ENCODE measurements at places on chromosomes 3 and 15. TPM values are rescaled to one million over a fixed set of nuclear protein-coding genes. Genes with fewer than 3 reads are reported as not detected.

The CHRFAM7A gene
- 0.26 TPM for total RNA-seq

GRCh38 chr3:142095841-142096240, 53.5 kb downstream of the TFDP2 start:
- no peak overlapping the region for H3K27ac ChIP-seq
- no peaks in the 10 kb centered on the region for H3K27me3 ChIP-seq
- no peaks in the 10 kb centered on the region for H3K4me1 ChIP-seq
- DNase-seq, result no peak
- no peak overlapping the region for H3K4me3 ChIP-seq

The C3orf80 gene
- 0.26 TPM for total RNA-seq

The FGF7 gene
- total RNA-seq, result 488 TPM

The DCUN1D1 gene
- total RNA-seq, result 26.6 TPM

The UACA gene
- 107 TPM for total RNA-seq

- DNase-seq, result no peak
- H3K36me3 ChIP-seq, result no peaks in the 10 kb centered on the region
- no peak overlapping the region for H3K4me3 ChIP-seq
- H3K27ac ChIP-seq, result peak overlapping the region; percentile 77
These were observed 102.1 kb upstream of the ETV5 start for GRCh38 chr3:186210852-186211500.

The SLC38A3 gene
- total RNA-seq, result not detected

DNA sequence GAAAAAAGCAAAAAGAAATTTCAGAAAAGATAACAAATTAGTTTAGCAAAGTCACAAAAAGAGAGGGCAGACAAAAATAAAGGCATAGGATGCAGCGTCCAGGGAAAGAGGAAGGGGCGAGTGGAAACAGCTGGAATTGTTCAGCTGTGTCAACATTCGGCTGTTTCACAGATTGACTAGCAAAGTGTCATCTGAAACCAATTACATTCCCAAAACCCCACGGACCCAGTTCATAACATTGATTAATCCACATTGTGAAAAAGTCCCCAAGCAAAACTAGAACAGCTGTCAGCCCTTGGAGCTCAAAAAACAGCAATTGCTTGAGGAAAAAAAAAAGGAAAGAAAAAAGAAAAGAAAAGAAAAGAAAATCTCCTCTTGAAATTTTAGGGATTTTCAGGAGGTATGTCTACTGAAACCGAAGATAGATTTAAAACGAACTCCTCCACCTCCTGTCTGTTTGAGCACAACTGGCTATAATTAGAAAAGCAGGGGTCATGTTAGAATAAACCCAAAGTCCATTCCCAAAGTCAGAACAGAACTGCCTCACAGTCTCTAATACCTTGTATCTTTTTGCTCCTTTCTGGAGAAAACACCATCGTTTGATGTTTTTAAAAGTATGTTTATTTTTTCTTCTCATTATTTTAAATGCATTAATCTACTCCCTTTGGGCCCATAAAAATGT, 159.6 kb downstream of the RORA start:
- no peaks in the 10 kb centered on the region for H3K27me3 ChIP-seq
- no peak for DNase-seq
- H3K36me3 ChIP-seq, result no peaks in the 10 kb centered on the region
- H3K4me1 ChIP-seq, result no peaks in the 10 kb centered on the region
- no peak overlapping the region for H3K27ac ChIP-seq

DNA sequence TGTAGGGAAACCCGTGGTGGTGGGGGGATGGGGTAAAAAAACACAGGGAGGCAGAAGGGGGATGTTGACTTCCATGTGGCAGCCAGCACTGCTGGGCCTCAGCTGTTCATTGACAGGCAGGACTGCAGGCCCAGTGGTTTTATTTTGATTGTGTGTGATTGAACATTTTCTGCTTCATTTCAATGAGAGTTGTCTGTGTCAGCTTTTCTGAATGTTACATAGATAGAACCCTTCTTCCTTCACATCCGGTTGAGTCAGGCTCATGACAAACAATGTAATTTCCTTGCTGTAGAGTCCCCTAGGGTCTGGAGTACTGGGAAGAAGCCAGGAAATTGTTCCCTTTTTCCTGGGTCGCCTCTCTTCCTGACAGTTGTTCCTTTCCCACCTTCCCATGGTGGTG, 8.2 kb upstream of the RPP25 start:
- no peak overlapping the region for H3K4me3 ChIP-seq
- DNase-seq, result no peak
- peaks cover 2% of the 10 kb centered on the region for H3K27me3 ChIP-seq

The SYNM gene
- total RNA-seq, result 8.6 TPM

The GNAT1 gene
- not detected for total RNA-seq

The GOLGA8S gene
- total RNA-seq, result under 0.01 TPM

The PLA2G4E gene
- total RNA-seq, result not detected

DNA sequence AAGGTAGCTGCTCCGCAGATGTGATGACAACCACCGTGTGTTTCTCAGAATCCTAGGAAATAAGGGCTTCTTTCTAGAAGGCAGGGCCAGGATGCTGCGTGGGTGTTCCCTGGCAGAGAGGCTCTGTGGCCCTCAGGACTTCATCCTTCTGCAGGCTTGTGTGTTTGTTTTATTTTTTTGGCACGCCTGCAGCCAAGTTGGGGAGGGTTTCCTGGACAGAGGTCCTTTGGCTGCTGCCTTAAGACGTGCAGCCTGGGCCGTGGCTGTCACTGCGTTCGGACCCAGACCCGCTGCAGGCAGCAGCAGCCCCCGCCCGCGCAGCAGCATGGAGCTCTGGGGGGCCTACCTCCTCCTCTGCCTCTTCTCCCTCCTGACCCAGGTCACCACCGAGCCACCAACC, at the start of gene CLEC3B:
TSS of gene CLEC3B (plus strand) at position 266 of the 400 bp plus-strand sequence. CDS start at position 326, 60 bp downstream.
- H3K4me3 ChIP-seq, result peak within 1 kb of the TSS; percentile 42
- no peaks in the 10 kb centered on the region for H3K36me3 ChIP-seq
- H3K27ac ChIP-seq, result peak within 1 kb of the TSS; percentile 67
- no peaks in the 10 kb centered on the region for H3K27me3 ChIP-seq
- peak; percentile 69 for DNase-seq

DNA sequence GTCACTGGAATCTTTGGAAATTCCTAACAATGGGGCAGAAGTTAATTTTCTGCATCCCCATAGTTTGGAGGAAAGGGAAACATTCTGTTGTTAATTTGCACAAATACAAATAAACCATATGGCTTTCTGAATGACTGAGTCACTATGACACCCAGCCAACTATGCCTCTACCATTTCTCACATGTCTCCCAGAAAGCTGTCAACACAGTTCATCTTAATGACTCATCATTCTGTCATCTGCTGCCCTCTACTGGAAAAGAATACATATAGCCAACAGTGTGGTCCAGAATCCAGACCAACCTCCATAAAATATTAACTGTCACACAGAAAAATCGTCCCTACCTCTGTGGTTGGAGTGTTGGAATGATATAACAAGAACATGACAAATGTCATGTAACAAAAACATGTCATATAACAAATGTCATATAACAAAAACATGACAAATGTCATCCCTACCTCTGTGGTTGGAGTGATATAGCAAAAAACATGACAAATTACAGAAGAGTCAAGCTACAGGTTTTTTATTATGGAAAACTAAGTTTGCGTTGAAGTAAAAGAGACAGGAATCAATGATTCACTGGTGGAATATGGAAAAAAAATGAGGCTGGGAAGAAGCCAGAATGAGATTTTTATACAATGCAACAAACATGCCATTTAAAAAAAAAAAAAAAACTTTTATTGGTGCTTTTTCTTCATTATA, 47.7 kb upstream of the GYG1 start:
- no peaks in the 10 kb centered on the region for H3K27me3 ChIP-seq
- H3K27ac ChIP-seq, result no peak overlapping the region
- H3K36me3 ChIP-seq, result no peaks in the 10 kb centered on the region
- no peak overlapping the region for H3K4me3 ChIP-seq
- DNase-seq, result peak; percentile 91

- no peaks in the 10 kb centered on the region for H3K4me1 ChIP-seq
- no peak for DNase-seq
- no peaks in the 10 kb centered on the region for H3K36me3 ChIP-seq
- H3K27me3 ChIP-seq, result no peaks in the 10 kb centered on the region
These were observed 804.2 kb upstream of the NECTIN3 start for GRCh38 chr3:110267304-110267845.

GRCh38 chr3:186259612-186260383, 102.2 kb downstream of the DGKG start:
- H3K27ac ChIP-seq, result no peak overlapping the region
- peak; percentile 54 for DNase-seq
- H3K4me3 ChIP-seq, result no peak overlapping the region

DNA sequence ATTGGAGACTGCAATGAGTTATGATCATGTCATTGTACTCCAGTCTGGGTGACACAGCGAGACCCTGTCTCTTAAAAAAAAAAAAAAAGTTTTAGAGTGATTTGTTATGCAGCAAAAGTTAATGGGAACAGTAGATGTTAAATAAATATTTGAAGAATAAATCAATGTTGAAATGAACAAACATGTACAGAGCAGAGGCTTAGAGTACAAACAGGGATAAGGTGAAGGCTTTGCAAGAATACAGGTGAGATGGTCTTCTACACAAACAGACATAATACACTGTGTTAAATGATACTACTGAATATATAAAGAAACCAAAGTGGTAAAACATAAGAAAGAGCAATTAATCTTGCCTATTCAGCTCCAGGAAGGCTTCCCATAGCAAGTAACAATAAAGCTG, 265.4 kb downstream of the CNTN3 start:
- H3K4me1 ChIP-seq, result no peaks in the 10 kb centered on the region
- H3K4me3 ChIP-seq, result no peak overlapping the region
- no peak for DNase-seq
- H3K36me3 ChIP-seq, result no peaks in the 10 kb centered on the region
- no peak overlapping the region for H3K27ac ChIP-seq

- peaks cover 8% of the 10 kb centered on the region for H3K27me3 ChIP-seq
- no peaks in the 10 kb centered on the region for H3K4me1 ChIP-seq
- H3K4me3 ChIP-seq, result no peak overlapping the region
- DNase-seq, result no peak
- H3K36me3 ChIP-seq, result no peaks in the 10 kb centered on the region
These were observed 52.2 kb upstream of the HES1 start for GRCh38 chr3:194083637-194084224.

DNA sequence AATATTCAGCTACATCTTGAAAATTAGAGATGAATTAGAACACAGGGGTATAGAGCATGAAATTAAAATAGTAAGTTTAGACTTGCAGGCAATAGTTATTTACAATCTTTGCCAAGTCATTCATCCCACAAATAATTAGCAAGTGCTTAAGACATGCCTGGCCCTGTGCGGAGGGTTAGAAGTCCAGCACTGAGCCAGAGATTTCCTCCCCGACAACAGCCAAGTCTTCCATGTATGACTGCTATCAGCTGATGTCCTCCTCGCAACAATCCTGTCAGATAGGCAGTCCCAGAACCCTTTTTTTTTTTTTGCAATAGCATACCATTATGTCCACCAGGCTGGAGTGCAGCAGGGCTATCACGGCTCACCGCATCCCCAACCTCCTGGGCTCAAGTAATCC, 14.6 kb downstream of the SIN3A start:
- H3K27me3 ChIP-seq, result no peaks in the 10 kb centered on the region
- H3K36me3 ChIP-seq, result peaks cover 2% of the 10 kb centered on the region
- H3K4me1 ChIP-seq, result no peaks in the 10 kb centered on the region
- DNase-seq, result no peak

The COL6A5 gene
- total RNA-seq, result under 0.01 TPM

DNA sequence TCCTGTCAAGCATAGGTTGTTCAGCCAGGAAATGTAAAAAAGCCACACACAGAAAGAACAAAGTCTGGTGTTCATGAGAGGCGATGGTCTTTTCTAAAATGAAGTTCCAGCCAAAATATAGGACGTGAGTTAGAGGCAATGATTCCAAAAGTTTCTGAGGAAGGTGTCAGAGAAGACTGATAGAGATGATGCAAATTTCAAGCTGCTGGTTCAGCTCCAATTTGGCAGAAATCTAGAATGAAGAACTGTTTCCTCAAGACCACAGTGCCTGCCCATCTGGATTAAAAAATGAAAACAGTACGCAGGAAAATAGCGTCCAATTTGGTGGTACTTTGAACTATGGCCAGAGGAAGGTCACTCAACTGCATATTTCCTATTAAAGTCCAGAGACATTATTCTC, 672.9 kb downstream of the SQOR start:
- H3K27ac ChIP-seq, result no peak overlapping the region
- no peak overlapping the region for H3K4me3 ChIP-seq
- no peaks in the 10 kb centered on the region for H3K27me3 ChIP-seq
- DNase-seq, result no peak

The LRTM1 gene
- not detected for total RNA-seq

- H3K36me3 ChIP-seq, result no peaks in the 10 kb centered on the region
- no peaks in the 10 kb centered on the region for H3K4me1 ChIP-seq
- H3K4me3 ChIP-seq, result peak overlapping the region; percentile 25
- H3K27ac ChIP-seq, result no peak overlapping the region
- no peaks in the 10 kb centered on the region for H3K27me3 ChIP-seq
These were observed 25.9 kb downstream of the SERP1 start for GRCh38 chr3:150520408-150520807.

- no peak overlapping the region for H3K4me3 ChIP-seq
- H3K36me3 ChIP-seq, result peaks cover 6% of the 10 kb centered on the region
- no peaks in the 10 kb centered on the region for H3K27me3 ChIP-seq
- no peak for DNase-seq
- no peaks in the 10 kb centered on the region for H3K4me1 ChIP-seq
- no peak overlapping the region for H3K27ac ChIP-seq
These were observed 13.9 kb downstream of the TYRO3 start for GRCh38 chr15:41572866-41573265.

- no peak for DNase-seq
- H3K4me1 ChIP-seq, result no peaks in the 10 kb centered on the region
- H3K36me3 ChIP-seq, result no peaks in the 10 kb centered on the region
- no peak overlapping the region for H3K27ac ChIP-seq
- no peak overlapping the region for H3K4me3 ChIP-seq
These were observed 185.2 kb downstream of the CPNE4 start for GRCh38 chr3:131849616-131850015.

The NOX5 gene
- total RNA-seq, result 0.33 TPM

The TAGLN3 gene
- total RNA-seq, result 0.51 TPM

- no peaks in the 10 kb centered on the region for H3K36me3 ChIP-seq
- DNase-seq, result no peak
- H3K4me3 ChIP-seq, result no peak overlapping the region
- H3K27me3 ChIP-seq, result no peaks in the 10 kb centered on the region
These were observed 46.3 kb upstream of the TIPARP start for GRCh38 chr3:156627946-156628569.

The LAMB2 gene
- 1,026 TPM for total RNA-seq

The IL17RD gene
- total RNA-seq, result 2.1 TPM

DNA sequence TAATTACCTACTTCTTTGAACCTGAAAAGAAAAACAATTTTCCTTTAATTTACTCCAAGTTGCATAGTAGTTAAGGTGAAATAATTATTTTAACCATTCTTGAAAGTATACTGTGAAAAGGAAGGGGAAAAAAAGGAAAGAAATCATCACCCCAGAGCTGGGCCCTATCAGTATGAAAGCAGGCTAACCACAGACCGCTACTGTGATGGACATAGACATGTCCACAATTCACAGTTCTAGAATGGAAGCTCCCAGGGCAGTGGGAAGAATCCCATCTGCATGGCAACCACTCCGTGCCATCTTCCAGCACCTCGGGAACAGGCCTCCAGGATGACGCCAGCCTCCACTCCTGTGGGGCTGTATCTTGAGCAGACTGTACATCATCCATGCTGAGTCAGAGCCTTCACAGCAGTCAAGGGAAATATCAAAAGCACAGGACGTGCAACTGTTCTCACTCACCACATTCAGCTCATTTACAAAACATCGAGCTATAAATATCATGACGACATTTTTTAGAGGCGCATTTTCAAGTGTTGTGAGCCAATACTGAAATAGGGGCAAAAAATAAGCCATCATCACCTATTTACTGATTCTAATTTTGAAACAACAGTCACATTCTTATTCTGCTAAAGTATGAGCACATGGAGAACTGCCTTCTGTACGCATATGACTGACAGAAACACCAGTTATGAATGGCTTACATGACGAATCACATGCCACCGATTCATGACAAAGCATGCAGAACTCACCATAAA, 119.7 kb downstream of the SNRK start:
- no peaks in the 10 kb centered on the region for H3K36me3 ChIP-seq
- no peaks in the 10 kb centered on the region for H3K27me3 ChIP-seq
- DNase-seq, result peak; percentile 83
- no peaks in the 10 kb centered on the region for H3K4me1 ChIP-seq
- no peak overlapping the region for H3K4me3 ChIP-seq

Measured in fibroblast of lung (primary cell).